ENCODE measurements at places on chromosomes 2 and 18. TPM values are rescaled to one million over a fixed set of nuclear protein-coding genes. Genes with fewer than 3 reads are reported as not detected.

DTNA gene
- 19.6 TPM for total RNA-seq

COL3A1 gene
- total RNA-seq = 2,500 TPM

PLEK gene
- 25.9 TPM for total RNA-seq

DNA sequence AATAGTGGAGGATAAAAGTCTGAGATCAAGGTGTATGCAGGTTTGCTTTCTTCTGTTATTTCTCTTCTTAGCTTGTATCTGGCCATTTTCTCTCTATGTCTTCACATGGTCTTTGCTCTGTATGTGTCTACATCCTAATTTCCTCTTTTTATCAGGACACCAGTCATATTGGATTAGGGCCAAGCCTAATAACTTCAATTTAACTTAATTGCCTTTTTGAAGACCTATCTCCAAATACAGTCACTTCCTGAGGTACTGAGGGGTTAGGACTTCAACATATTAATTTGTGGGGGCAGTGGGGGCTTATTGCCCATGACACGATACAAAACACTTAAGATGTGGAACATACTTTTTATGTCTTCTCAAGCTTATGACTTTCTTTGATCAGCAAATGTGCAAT is 632.9 kb upstream of the CELF4 start:
- no peaks in the 10 kb centered on the region for H3K36me3 ChIP-seq
- DNase-seq = no peak
- H3K27me3 ChIP-seq = no peaks in the 10 kb centered on the region
- no peaks in the 10 kb centered on the region for H3K4me1 ChIP-seq
- H3K27ac ChIP-seq = no peak overlapping the region

GRCh38 chr2:85564144-85564563 is 2.9 kb upstream of the GGCX start:
- H3K27me3 ChIP-seq = no peaks in the 10 kb centered on the region
- no peak overlapping the region for H3K4me3 ChIP-seq
- no peak overlapping the region for H3K27ac ChIP-seq
- H3K4me1 ChIP-seq = peaks cover 6% of the 10 kb centered on the region
